ENCODE measurements at places on chromosomes 11 and 22.

DNA sequence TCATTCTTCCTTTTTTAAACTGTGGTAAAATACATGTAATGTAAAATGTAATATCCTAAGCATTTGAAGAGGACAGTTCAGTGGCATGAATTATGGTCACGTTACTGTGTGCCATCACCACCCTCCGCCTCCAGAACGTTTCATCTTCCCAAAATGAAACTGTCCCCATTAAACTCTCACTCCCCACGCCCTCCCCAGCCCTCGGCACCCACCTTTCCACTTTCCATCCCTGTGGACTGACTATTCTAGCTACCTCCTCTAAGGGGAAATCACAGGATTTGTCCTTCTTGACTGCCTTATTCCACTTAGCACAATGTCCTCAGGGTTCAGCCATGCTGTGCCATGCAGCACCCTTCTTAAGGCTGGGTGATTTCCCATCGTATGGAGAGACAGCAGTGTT, 1509.5 kb downstream of the BRD1 start:
- DNase-seq = no peak

DNA sequence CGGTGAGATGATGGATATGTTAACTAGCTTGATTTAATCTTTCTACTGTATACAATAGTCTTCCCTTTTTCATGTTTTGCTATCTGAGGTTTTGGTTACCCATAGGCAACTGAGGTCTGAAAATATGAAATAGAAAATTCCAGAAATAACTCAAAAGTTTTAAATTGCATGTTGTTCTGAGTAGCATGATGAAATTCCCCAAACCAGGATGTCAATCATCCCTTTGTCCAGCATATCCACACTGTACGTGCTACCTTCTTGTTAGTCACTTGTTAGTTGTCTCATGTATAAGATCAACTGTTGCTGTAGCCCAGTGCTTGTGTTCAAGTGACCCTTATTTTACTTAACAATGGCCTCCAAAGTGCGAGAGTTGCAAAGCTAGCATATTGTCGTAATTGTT, 21.2 kb upstream of the OR10W1 start:
- DNase-seq = no peak

- DNase-seq = no peak
Observed at GRCh38 chr11:64298966-64299846, 952 bp upstream of the CATSPERZ start.

- no peak for DNase-seq
Observed at GRCh38 chr22:41668971-41669911, 19.4 kb downstream of the SNU13 start.

DNA sequence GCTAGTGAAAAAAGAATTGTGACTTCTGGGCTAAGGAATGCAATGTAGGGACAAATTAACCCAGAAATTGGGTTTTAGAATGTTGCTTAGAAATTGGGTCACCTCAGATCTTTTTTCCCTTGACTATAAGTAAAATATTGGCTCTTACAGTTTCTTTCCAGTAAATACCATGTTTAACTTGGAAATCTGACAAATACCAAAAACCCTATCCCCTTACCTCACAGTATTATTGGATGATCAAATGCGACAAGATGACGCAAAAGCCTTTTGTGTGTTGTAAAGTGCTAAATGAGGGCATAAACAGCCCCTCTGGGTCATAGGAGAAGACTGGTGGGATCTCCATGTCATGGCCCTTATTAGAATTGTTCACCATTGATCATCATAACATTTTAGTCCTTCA, 6.1 kb upstream of the UPB1 start:
- DNase-seq = no peak

- no peak for DNase-seq
Observed at GRCh38 chr11:124238512-124238911, 2.4 kb upstream of the OR8G1 start.

DNA sequence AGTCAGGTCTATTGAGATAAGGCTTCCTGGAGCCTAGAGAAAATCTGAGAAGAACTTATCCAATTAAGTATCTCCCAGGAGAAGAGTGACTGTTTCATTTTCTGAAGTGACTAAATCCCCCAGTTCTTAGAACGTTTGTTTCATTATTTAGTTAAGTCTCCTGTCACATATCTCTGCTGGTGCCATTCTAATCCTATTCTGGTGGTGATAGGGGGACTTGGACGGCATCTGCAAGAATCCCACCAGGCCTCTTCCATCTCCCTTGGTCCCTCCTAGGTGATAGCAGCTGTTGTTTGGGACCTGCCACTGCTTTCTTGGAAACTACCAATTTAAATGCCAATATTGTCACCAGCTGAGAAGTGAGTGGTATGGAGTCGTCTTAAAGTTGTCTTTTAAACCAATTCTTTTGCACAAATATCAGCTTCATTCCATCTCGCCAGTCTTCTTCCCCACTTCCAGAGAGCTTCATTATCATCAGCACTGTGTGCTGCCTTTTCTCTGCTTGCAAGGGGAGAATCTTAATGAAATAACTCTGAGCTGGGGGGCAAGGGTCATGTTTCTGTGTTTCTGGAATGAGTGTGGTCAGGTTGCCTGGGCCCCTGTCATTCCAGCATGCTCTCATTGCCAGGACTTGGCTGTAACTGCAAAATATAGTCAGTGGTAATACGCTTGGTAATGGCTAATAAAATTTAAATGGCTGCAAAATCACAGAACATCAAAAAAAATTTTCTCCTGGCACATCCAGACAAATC, 104.8 kb downstream of the LDLRAD3 start:
- no peak for DNase-seq

- no peak for DNase-seq
Observed at GRCh38 chr11:118640332-118641154, 33.1 kb downstream of the PHLDB1 start.

- DNase-seq = no peak
Observed at GRCh38 chr11:29527391-29527936, 489.4 kb downstream of the KCNA4 start.

DNA sequence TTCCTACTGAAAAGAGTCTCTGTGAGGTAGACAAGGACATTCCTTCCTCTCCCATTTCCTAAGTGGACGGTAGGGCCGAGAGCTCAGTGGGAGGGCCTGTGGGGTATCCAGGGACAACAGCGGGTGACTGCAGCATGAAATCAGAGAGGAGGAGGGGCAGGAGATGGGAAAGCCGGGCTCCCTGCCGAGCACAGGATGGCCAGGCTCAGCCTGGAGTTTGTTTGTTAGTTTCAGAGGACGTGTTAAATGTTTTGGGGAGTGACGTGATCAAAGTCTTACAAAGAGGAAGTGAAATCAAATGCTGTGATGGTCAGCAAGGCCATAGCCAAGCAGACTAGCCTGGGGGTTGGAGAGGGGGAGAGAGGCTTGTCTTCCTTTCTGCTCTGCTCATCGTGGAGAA, 152.7 kb downstream of the ADAMTS15 start:
- no peak for DNase-seq
